ENCODE measurements at places on chromosomes 7 and 10.

- no peak for DNase-seq
These were observed 3.3 kb downstream of the REPIN1 start for GRCh38 chr7:150371996-150372270.

DNA sequence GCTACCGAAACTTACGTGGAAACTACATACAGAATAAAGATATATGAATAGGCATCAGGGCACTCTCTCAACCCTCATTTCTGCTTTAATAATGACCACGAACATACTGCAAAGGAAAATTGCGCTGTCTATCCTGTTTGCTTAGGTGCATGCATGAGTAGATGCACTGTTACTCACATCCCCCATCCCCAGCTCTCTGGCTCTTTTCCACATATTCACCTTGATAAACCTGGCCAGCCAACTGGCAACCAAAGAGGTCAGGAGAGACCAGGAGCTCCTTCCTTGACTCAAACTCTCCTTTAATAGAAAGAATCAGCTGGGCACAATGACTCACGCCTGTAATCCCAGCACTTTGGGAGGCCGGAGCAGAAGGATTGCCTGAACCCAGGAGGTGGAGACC is 29.6 kb downstream of the HIBADH start:
- DNase-seq, result no peak

DNA sequence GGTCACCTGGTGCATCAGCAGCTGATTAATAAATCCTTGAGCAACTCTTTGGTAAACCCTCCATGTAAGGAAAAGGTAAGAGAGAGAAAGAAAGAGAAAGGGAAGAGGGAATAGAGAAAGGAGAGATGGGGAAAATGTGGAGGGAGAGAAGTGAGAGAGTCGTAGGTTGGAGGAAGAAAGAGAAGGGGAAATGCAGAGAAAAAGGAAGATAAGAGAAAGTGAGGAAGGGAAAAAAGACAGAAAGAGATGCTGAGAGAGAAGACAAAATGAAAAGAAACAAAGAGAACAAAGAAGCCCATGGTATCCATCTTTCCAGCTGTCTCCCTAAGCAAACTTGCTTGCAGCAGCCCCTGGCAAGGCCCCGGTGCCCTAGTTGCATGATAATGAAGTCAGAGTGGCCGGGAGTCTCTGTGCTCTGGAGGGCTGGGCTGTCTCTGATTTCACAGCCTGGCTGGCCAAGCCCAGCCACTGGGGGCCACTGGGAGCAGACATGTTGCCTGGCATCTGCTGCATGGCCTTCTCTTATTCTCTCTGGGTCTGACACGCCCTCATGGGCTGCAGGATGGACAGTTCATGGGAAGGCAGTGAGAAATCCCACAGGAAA is 48.4 kb downstream of the PRR15 start:
- no peak for DNase-seq

GRCh38 chr7:46153583-46153950 is 232.5 kb upstream of the IGFBP3 start:
- DNase-seq, result no peak

- DNase-seq, result no peak
These were observed 40.8 kb upstream of the PRSS58 start for GRCh38 chr7:142298627-142299026.

GRCh38 chr10:78953799-78954297 is 114.9 kb upstream of the ZMIZ1 start:
- DNase-seq, result no peak

- no peak for DNase-seq
These were observed 287.9 kb upstream of the PODXL start for GRCh38 chr7:131844369-131844768.

GRCh38 chr7:41861642-41862041 is 158.8 kb upstream of the INHBA start:
- DNase-seq, result no peak

DNA sequence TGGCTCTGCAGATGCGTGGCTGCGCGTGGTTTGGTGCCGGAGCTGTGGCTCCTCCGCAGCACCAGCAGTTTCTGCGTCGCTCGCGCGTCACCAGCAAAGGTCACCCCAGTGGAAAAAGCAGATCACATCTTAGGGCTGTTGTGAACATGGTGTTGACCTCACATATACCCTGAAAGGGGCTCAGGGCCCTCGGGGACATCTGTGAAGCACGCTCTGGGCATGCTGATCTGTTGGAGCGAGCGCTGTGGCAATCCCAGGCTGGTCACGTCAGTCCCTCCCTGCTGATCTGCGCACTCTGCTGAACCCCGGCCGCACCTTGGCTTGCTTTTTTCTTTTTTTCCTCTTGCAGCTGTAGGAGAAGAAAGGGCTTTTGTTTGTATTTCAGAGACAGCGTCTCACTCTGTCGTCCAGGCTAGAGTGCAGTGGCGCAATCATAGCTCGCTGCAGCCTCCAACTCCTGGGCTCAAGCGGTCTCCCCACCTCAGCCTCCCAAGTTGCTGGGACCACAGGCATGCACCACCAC is 33.3 kb upstream of the AP5Z1 start:
- DNase-seq, result no peak

- DNase-seq, result no peak
These were observed 29.2 kb downstream of the TFAM start for GRCh38 chr10:58414270-58415041.

- DNase-seq, result no peak
These were observed 364.2 kb downstream of the ANKRD30A start for GRCh38 chr10:37489658-37490003.

GRCh38 chr10:83820033-83820432 is 319.3 kb upstream of the GHITM start:
- DNase-seq, result no peak

DNA sequence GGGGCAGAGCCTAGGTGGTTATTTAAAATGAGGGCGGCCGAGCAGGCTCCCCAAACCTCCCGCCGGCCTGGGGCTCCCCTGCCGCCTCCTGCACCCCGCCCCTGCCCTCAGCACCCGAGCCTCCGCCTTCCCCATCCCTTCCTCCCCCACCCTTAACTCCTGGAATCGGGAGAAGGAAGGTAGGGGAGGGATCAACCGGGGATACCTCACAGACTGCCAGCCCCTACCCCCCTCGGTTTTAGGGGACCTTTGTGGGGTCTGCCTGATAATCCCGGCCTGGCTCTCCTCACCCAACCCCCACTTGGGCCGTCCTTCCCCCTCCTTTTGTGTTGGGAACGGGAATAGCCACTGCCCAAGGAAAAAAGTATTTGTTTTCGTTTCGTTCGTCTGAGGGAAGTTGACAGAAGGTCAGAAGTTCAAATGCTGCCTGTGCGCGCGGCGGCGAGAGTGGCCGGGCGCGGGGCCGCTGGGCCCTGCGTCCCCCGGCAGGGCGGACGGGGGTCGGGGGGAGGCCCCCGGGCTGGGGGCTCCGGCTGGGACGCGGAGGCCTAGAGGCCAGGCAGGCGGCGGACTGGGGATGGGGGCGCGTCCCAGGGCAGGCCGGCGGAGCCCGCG is 2.8 kb downstream of the SHH start:
- DNase-seq, result no peak

DNA sequence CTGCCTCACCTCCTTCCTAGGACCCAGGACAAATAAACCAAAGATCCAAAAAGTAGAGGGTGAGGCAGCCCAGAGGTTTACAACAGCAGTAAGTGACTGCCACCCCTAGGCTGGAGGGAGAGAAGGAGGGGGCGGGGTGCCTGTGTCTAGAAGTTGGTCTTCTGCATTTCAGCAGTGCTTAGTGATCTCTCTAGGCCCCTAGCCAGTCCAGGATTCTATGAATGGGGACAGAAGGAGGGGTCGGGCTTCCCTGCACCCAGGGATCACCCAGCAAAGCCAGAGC is 62.8 kb upstream of the KDM7A start:
- DNase-seq, result no peak

GRCh38 chr7:147937428-147937827 is 653.1 kb upstream of the C7orf33 start:
- DNase-seq, result no peak

- DNase-seq, result no peak
These were observed 337.5 kb downstream of the RPS24 start for GRCh38 chr10:78371136-78371535.

DNA sequence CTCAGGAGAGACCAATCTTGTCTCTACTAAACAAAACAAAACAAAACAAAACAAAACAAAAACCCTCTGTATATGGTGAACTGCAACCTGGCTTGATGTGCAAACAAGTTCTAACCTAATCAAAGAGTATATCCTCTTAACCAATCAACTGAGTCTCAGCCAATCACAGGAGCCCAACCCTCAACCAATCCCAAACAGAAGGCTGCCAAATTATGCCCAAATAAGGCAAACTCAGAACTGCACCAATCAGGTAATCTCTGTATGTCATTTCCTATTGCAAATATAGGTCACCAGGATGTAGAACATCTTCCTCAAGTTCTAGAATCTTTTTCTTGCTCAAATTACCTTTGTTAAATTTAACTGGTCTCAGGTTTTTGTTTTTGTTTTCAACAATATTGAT is 5.2 kb downstream of the FAM133B start:
- DNase-seq, result no peak

DNA sequence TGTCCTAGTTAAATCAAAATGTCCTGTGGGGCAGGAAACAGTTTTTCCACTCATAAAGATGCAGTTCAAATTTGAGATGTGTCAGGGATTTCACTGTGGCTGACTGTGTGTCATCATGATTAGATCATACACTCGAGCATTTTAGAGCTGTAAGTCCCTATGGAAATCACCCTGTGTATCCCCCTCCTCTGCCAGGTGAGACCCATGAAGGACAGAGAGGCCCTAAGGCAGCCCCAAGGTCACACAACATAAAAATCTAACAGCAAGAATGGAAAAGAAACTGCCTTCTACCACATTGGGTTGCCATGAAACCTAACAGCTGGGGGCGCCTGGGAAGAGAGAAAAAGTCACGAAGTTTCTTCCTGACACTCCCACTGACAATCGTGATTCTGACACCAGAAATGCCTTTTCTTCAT is 135.8 kb downstream of the KCNMA1 start:
- DNase-seq, result no peak

GRCh38 chr7:107560898-107561516 is 2.7 kb downstream of the COG5 start:
- no peak for DNase-seq

DNA sequence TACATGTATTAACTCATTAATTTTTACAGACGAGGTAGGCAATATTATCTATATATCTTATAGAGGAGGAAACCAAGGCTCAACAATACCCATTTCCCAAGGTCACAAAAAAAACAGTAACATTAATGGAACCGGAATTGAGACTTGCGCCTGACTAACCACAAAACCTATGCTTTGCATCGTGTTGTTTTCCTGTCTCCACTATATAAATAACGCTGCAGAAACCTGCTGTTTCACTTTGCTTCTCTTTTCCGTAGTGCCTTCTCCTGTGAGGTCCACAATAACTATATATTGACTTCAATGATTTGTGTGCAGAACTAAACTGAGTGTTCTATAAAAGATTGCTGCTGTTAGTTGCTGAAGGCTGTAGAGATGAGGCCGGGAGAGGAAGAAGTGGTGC is 97.7 kb upstream of the RPA3 start:
- DNase-seq, result no peak

GRCh38 chr7:34747867-34748727 is 90.1 kb downstream of the NPSR1 start:
- no peak for DNase-seq

DNA sequence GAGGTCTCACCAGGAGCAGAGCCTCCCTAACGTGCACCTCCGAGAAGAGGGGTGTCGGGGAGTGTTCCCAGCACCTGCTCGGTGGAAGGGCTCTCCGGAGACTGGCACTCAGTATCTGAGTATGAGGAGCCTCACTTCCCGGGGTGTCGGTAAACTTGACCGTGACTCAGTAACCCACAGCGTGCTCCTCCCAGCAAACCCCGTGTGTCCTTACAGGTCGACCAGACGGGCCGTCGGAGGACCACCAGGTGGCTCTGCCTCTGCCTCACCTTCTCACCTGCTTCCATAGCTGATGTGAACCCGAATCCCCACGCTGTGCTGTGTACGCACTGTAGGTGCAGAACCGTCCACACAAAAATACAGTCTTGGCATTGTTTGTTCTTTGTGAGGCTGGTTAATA is 29.0 kb upstream of the KNDC1 start:
- peak; percentile 47 for DNase-seq

DNA sequence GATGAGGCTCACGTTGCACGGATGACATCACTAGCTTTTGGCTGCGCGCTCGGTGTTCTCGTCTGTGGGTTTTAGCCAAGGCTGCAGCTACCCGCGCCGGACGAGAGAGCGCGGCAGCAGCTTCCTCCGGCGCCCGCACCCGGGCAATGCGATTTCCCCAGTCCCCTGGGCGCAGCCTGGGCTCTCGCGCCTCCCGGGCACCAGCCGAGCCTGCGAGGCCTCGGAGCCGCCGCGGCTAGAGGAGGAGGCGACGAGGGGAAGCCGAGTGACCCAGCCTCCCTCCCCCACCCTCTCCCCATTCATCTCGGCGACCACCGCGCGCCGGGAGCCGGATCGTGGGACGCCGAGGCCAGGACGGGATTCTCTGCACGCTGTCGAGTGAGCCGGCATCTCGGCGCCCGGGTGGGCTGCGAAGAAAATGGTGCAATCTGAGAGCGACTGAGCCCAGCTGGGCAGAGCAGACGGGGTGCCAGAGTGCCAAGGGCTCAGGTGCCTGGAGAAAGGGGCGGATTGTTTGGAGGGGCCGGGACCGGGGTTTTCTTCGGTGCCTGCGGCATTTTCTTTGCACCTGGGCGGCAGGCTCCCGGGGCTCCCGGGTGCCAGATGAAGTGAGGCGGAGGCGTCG is 1.2 kb upstream of the TMEM178B start:
- DNase-seq, result peak; percentile 66

DNA sequence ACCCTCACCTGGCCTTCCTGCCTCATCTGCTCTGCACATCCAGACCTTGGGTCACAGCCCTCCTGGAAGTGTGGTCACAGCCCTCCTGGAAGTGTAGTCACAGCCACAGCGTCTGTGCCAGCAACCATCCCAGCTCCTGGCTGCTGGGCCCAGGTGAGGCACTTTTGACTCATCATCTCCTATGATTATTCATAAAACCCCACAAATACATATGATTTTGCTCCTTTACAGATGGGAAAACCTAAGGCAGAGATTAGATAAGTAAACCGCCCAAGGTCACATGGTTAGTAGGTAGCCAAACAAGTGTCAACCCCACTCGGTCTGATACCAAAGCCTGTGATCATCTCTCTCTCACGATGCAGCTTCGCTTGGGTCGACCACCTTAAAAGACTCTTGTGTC is 94.3 kb downstream of the PRLHR start:
- no peak for DNase-seq

GRCh38 chr10:110764378-110764777 is 107.3 kb upstream of the PDCD4 start:
- DNase-seq, result no peak

- no peak for DNase-seq
These were observed 43.6 kb upstream of the DPYSL4 start for GRCh38 chr10:132143162-132143561.

- no peak for DNase-seq
These were observed 73.2 kb downstream of the UNCX start for GRCh38 chr7:1305873-1306272.

- no peak for DNase-seq
These were observed 155.4 kb upstream of the CACNA2D1 start for GRCh38 chr7:82598958-82599357.

GRCh38 chr7:21542891-21543527 is at the start of gene DNAH11:
TSS of gene DNAH11 (plus strand) at chr7:21543039. CDS start at chr7:21543246, 207 bp downstream.
- no peak for DNase-seq

Measured in RWPE2 (cell line).